ENCODE measurements at places on chromosomes 2 and 18. TPM values are rescaled to one million over a fixed set of nuclear protein-coding genes. Genes with fewer than 3 reads are reported as not detected.

GRCh38 chr2:235162837-235163197 is 211.0 kb downstream of the SH3BP4 start:
- no peak overlapping the region for H3K27ac ChIP-seq
- no peaks in the 10 kb centered on the region for H3K27me3 ChIP-seq
- no peak for DNase-seq
- H3K4me3 ChIP-seq, result no peak overlapping the region

EPAS1 gene
- total RNA-seq, result 116 TPM

VAPA gene
- total RNA-seq, result 168 TPM

CAVIN2 gene
- total RNA-seq, result 16.8 TPM

DNA sequence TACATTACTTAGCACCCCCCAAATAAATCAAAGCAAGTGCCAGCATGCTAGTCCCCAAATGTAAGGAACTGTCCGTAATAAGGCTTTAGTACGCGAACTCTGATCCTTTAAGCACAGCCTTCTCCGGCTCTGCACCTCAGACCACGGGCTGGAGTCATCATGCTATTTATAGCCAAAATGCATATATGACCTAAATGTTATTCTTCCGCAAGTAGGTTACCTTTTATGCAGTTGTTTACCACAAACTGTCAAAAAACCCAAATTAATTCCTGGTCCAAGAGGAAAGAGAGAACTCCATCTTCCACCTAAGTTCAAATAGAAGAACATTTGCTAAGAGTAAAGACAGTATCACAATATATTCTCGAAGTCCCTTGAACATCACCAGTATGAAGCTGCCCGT is 42.7 kb downstream of the ZNF516 start:
- H3K27me3 ChIP-seq, result no peaks in the 10 kb centered on the region
- H3K36me3 ChIP-seq, result no peaks in the 10 kb centered on the region
- no peak for DNase-seq

GPR55 gene
- total RNA-seq, result 0.32 TPM

GRCh38 chr2:226023946-226024345 is 624.4 kb downstream of the NYAP2 start:
- H3K27me3 ChIP-seq, result no peaks in the 10 kb centered on the region
- no peaks in the 10 kb centered on the region for H3K36me3 ChIP-seq
- H3K4me3 ChIP-seq, result no peak overlapping the region
- no peak overlapping the region for H3K27ac ChIP-seq
- no peak for DNase-seq

DNA sequence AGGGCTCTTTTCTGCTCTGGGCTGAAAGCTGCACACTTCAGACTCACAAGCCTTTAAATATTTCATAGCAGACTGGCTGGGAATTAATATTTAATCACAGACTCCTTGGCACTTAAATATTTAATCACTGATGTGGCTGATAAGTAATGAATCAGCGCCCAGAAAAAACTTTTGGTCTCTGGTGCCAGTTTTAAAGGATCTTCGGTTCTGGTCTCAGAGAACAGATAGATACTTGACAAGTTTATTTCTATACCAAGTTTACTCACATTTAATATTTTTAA is 201.2 kb downstream of the MYCN start:
- no peak for DNase-seq
- H3K36me3 ChIP-seq, result no peaks in the 10 kb centered on the region
- H3K4me3 ChIP-seq, result no peak overlapping the region
- no peaks in the 10 kb centered on the region for H3K27me3 ChIP-seq
- no peak overlapping the region for H3K27ac ChIP-seq
- H3K4me1 ChIP-seq, result no peaks in the 10 kb centered on the region

GBX2 gene
- total RNA-seq, result not detected

- H3K4me3 ChIP-seq, result no peak overlapping the region
- H3K36me3 ChIP-seq, result no peaks in the 10 kb centered on the region
- no peaks in the 10 kb centered on the region for H3K4me1 ChIP-seq
- no peak overlapping the region for H3K27ac ChIP-seq
- no peaks in the 10 kb centered on the region for H3K27me3 ChIP-seq
Measured at GRCh38 chr2:201919308-201919634, 112.9 kb downstream of the CDK15 start.

DNA sequence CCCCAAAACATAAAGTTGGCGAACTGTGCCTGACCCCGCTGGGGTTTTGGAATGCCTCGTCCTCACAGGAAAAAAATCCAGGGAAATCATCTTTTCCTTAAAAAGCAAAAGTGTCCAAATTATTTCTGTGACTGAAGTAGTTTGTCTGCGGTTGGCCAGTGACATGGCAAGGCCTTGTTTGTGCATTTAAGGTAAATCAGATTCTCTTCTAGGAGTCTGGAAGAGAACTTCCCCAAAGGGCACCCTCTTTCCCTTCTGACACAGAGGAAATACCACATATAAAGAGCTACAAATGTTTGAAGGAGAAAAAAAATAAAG is 737 bp upstream of the CYB5A start:
- H3K27ac ChIP-seq, result peak overlapping the region; percentile 53
- no peaks in the 10 kb centered on the region for H3K27me3 ChIP-seq
- H3K36me3 ChIP-seq, result no peaks in the 10 kb centered on the region
- peak overlapping the region; percentile 95 for H3K4me3 ChIP-seq
- no peak for DNase-seq
- H3K4me1 ChIP-seq, result no peaks in the 10 kb centered on the region

FZD7 gene
- 32.1 TPM for total RNA-seq

- no peak overlapping the region for H3K4me3 ChIP-seq
- no peak overlapping the region for H3K27ac ChIP-seq
- H3K36me3 ChIP-seq, result no peaks in the 10 kb centered on the region
- no peak for DNase-seq
- H3K4me1 ChIP-seq, result no peaks in the 10 kb centered on the region
Measured at GRCh38 chr2:128363934-128364361, 45.3 kb upstream of the HS6ST1 start.

- H3K36me3 ChIP-seq, result no peaks in the 10 kb centered on the region
- no peak for DNase-seq
- no peaks in the 10 kb centered on the region for H3K4me1 ChIP-seq
- no peaks in the 10 kb centered on the region for H3K27me3 ChIP-seq
- H3K27ac ChIP-seq, result no peak overlapping the region
- no peak overlapping the region for H3K4me3 ChIP-seq
Measured at GRCh38 chr18:48453330-48454066, 44.3 kb upstream of the ZBTB7C start.

AGAP1 gene
- 21.6 TPM for total RNA-seq

DNA sequence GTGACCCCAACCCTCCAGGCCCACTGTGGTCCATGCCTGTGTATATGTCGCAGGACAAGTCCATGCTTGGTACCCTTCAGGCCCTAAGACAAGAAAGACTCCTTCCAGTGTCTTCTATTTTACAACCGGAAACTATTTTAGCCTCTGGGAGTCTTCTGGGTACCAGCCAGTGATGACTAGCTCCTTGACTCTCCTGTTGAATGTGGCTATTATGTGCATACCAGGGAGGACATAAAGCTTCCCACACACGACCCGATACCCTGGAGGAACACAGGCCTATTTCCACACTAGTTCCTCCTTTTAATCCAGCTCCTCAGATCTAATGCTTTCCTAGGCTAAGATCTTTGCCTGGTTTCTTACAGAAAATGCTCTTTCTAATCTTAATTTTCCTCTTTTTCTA is 178.1 kb downstream of the NCKAP5 start:
- no peak for DNase-seq
- H3K4me3 ChIP-seq, result no peak overlapping the region
- H3K27ac ChIP-seq, result no peak overlapping the region
- H3K4me1 ChIP-seq, result no peaks in the 10 kb centered on the region
- no peaks in the 10 kb centered on the region for H3K36me3 ChIP-seq
- no peaks in the 10 kb centered on the region for H3K27me3 ChIP-seq

DNA sequence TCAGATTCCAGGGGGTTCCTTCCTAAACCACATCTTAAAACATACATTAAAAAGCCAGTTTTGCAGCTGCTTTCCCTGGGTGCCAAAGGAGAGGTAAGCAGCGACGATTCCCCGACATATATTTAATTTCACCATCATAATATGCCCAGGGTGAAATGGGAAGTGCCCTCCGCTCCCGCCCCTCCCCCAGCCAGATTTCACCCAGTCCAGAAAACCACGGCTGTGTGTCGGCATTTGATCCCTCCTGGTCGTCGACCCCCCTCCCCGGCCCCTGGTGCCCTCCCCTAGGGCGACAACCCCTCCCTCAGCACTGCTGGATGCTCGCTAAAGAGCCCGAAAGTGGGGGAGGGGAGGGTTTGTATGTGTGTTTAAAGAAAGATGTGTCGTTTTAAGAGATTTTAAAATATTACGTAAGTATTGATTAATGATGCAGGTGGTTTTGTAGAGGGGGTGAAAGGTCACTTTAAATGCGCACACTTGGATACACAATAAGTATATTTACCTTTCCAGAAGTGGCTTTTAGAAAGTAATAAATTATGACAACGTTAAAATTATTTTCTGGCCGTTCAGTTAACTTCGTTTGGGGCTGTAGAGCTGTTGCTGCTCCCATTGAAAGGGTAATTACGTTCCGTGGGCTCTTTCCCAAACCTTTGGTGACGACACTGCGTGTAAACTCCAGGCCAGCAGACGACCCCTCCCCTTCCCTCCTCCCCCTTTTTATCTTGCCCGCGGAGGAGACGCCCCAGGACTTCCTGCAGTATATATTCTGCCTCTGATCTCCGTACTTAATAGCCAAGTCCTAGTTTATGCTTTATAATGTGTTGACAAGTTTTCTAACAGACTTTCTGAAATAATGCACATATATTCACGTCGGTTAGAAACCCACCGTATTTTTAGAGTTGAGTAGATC is 3.4 kb upstream of the BCL11A start:
- DNase-seq, result no peak
- H3K4me1 ChIP-seq, result peaks cover 17% of the 10 kb centered on the region
- peaks cover 2% of the 10 kb centered on the region for H3K27me3 ChIP-seq
- no peak overlapping the region for H3K4me3 ChIP-seq

- peak; percentile 63 for DNase-seq
- H3K27ac ChIP-seq, result peak overlapping the region; percentile 74
- H3K27me3 ChIP-seq, result no peaks in the 10 kb centered on the region
- H3K4me3 ChIP-seq, result no peak overlapping the region
- peaks cover 43% of the 10 kb centered on the region for H3K4me1 ChIP-seq
Measured at GRCh38 chr2:8821276-8822217, 15.9 kb downstream of the KIDINS220 start.

DNA sequence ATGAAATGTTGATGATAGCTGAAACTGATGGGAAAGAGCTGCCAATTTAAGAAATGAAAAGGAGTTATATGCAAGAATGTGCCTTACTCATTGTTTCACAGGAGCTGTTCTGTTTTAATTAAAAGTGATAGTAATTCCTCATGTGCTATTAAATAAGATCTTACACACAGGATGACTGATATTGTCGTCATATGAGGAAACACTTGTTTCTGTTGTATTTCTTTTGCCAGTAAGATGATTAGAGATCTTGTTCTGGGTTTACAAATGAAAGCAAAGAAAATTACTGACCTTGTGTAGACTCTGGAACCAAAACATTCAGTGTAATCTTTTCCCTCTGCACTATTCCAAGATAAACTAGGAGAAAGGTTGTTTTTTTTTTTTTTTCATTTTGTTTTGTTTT is 123.6 kb downstream of the MAP3K20 start:
- no peaks in the 10 kb centered on the region for H3K27me3 ChIP-seq
- H3K27ac ChIP-seq, result peak overlapping the region; percentile 86
- no peak overlapping the region for H3K4me3 ChIP-seq
- H3K36me3 ChIP-seq, result peaks cover 68% of the 10 kb centered on the region
- H3K4me1 ChIP-seq, result peaks cover 52% of the 10 kb centered on the region
- DNase-seq, result no peak

DNA sequence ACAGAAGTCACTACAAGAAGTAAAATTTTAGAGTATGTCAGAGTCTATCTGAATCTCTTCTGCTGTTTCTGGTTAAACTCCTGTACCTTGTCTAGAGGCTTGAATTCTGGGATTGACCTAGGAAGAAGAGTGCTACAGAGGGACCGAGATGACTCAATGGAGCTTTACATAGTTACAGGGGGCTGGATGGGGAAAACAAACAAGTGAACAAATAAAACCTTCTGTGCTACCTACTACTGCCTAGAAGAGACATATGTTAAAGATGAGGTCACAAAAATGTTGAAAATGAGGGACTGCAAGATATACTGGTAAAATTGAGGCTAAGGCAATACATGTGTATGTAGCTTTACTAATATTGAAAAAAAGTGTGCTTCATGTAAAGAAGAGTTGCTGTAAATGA is 265.4 kb upstream of the TFPI start:
- H3K27me3 ChIP-seq, result no peaks in the 10 kb centered on the region
- no peak overlapping the region for H3K4me3 ChIP-seq
- no peak overlapping the region for H3K27ac ChIP-seq

- no peak overlapping the region for H3K4me3 ChIP-seq
- no peaks in the 10 kb centered on the region for H3K36me3 ChIP-seq
- DNase-seq, result no peak
- H3K27ac ChIP-seq, result no peak overlapping the region
- no peaks in the 10 kb centered on the region for H3K4me1 ChIP-seq
- no peaks in the 10 kb centered on the region for H3K27me3 ChIP-seq
Measured at GRCh38 chr2:6139142-6139541, 447.0 kb downstream of the SOX11 start.

DNA sequence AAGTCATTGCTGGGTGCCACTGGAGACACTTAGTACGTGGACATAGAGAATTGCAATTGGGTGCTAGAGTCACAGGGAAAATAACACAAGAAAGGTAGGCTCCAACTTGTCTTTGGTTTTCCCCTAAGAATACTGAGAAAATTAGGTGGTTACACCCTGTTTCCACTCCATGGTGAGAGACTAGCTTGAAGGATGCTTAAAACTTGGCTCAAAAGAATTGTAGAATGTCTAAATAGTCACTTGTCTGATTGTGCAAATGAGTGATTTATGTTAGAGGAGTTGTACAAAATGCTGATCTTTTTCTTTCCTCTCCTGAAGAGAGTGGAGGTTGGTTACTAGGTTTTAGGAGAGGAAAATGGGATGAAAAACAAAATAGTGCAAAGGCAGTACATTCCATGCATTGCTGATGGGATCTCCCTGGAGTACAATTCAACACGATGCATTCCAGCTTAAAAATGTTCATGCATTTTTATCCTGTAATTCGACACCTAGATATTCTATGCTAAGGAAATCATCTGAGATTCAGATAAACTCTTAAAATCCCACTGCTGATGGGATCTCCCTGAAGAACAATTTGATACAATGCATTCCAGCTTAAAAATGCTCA is 2.2 kb upstream of the SERPINB12 start:
- H3K27me3 ChIP-seq, result peaks cover 2% of the 10 kb centered on the region
- no peak overlapping the region for H3K27ac ChIP-seq
- no peaks in the 10 kb centered on the region for H3K4me1 ChIP-seq
- DNase-seq, result no peak
- H3K36me3 ChIP-seq, result no peaks in the 10 kb centered on the region
- H3K4me3 ChIP-seq, result no peak overlapping the region

DNA sequence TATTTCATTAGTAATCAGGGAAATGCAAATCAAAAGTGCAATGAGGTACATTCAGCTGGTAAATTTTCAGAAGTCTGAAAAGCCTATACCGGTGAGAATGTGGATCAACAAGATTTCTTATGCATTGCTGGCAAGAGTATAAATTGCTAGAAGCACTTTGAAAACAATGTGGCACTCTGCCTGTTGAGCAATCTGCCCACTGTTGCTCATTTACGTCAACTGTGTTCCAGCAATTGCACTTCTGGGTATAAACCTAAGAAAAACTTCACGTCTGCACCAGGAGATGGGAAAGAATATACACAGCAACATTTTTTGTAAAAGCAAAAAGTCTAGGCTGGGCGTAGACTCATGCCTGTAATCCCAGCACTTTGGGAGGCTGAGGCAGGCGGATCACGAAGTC is 40.8 kb downstream of the MTERF4 start:
- no peak overlapping the region for H3K4me3 ChIP-seq
- H3K27ac ChIP-seq, result no peak overlapping the region
- peaks cover 32% of the 10 kb centered on the region for H3K36me3 ChIP-seq
- no peak for DNase-seq
- no peaks in the 10 kb centered on the region for H3K27me3 ChIP-seq
- no peaks in the 10 kb centered on the region for H3K4me1 ChIP-seq
